Calu3 (cell line): ENCODE measurements at places on chromosomes 5 and 9.

DNA sequence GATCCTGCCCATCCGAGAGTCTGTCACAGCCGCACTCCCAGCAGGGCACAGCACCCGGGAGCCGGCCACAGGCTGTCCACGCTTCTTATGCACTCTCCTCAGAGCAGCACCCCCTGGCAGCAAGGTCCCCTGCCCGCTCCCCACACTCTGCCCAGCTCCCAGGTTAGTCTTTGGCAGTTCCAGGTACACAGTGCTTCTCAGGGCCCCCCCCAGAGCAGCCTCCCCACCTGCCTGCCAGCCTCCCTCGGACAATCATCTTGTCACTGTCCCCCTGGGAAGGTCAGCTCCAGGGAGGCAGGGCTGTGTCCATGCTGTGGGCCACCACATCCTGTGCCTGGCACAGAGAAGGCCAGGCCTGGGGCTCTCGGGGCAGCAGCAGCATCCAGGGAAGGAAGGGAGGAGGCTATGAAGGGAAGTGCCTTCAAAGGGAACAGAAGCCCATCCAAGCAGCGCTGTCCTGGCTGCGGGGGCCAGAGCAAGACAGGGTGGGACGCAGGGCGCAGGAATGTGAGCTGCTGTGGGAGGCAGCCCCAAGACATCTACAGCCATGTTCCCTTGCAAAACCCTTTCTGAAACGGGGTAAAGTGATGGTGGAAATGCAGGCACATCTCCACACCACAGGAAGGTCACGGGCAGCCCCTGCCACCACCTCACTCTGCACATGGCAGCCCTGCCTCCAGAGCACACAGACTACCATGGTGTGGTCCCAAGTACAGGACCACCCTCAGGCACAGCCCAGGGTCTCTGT lies 68.6 kb upstream of the ADAMTS2 start:
- no peak for DNase-seq

GRCh38 chr5:68313336-68313735 lies 97.8 kb downstream of the PIK3R1 start:
- DNase-seq, result no peak

- DNase-seq, result no peak
Observed at GRCh38 chr9:35308316-35308715, 146.5 kb downstream of the UNC13B start.

DNA sequence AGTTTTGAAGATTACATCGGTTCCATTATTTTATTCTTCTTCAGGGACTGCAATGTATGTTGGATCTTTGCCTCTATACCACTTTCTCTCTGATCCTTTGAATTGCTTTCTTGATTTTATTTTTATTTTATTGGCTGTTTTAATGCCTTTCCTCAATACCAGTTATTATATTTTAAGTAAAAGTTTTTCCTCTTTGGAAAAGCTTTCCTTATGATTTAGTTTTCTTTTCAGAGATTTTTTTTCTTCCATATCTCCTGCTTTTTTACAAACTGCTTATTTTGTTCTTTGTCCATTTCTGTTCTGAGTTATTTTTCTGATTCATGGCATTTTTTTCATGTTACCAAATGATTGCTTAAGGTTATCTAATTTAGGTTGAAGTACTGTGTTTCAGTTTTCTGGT lies 11.5 kb downstream of the ZMAT2 start:
- no peak for DNase-seq

DNA sequence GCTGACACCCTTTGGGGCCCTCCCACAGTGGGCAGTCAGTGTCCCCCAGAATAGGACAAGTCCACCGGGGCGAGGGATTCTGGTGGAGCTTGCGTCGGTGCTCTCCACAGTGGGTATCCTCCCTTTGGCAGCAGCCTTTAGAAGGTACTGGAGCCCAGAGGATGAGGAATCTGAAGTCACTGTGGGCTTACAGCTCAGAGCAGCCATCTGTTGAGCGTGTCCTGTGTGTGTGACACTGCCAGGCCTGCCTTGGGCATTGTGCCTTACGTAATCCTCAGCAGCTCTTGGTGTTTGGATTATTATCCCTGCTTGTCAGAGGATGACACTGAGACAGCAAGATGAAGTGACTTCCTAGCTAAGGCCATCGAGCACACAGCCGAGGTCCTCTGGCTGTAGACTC lies 12.6 kb downstream of the URM1 start:
- DNase-seq, result no peak

- no peak for DNase-seq
Observed at GRCh38 chr5:8843771-8844170, 702.1 kb downstream of the SEMA5A start.

DNA sequence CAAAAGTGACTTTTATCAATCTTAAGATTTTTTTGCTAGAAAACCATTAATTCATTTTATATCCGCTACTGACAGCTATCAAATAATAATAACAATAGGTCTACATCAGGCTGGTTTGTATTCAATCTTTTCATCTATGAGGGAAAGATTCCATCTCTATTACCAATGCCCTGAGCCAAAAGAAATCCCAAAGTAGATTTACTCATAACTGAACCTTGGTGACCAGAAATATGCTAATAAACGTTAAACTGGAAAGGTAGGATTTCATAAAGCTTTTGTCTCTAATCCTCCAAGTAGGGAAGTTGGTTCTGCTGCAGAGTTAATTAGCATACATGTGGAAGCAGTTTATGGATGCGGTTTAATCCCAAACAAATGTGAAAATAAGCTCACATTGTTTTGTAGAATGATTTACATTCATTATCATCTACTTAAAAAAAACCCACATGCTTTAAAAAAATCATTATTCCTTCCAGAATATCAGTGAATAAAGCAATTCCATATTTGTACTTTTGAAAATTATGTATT lies 715.5 kb downstream of the CETN3 start:
- DNase-seq, result no peak

- no peak for DNase-seq
Observed at GRCh38 chr5:989961-990530, 18.6 kb upstream of the NKD2 start.

- no peak for DNase-seq
Observed at GRCh38 chr9:125701351-125701750, 5.7 kb downstream of the MAPKAP1 start.

DNA sequence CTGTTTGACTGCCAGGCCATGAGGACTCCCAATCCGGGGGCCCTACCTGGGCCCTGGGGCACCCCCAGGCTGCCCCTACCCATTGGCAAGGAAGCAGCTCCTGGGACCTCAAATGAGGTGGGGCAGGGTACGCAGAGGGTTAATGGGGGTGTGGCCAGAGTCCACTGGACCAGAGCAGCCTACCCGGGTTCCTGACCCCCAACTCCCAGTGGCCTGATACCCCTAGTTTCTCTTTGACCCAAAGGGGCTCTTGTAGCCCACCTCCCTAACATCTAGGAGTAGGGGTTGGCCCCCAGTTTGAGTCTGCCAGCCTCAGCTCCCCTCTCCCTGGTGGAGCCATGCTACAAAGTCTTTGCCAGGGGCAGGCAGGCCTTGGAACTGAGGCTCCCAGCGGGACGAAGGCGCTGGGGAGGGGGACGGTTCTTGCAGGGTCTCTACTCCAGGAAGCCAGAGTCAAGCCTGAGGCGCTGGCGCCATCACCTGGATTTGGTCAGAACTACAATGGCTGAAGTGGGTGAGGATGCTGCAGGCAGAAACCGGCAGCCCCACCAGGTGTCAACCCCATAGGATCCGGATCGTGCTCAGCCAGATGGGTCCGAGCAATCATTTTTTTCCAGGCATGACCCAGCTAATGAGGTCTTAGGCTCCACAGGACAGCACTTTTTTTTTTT lies 8.4 kb upstream of the CERCAM start:
- peak; percentile 61 for DNase-seq

DNA sequence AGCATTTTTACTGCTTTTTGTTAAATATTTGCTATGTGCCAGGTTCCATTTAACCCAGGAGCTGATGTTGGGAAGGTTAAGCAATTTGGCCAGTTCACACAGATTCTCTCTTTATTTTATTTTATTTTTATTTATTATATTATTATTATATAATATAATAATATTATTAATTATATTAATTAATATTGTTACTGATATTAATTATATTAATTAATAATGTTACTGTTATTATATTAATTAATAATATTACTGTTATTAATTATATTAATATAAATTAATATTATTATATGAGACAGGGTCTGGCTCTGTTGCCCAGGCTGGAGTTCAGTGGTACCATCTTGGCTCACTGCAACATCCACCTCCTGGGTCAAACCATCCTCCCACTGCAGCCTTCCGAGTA lies 593.0 kb upstream of the SGCD start:
- DNase-seq, result no peak

GRCh38 chr9:137298401-137299202 lies 3.5 kb downstream of the NRARP start:
- no peak for DNase-seq

DNA sequence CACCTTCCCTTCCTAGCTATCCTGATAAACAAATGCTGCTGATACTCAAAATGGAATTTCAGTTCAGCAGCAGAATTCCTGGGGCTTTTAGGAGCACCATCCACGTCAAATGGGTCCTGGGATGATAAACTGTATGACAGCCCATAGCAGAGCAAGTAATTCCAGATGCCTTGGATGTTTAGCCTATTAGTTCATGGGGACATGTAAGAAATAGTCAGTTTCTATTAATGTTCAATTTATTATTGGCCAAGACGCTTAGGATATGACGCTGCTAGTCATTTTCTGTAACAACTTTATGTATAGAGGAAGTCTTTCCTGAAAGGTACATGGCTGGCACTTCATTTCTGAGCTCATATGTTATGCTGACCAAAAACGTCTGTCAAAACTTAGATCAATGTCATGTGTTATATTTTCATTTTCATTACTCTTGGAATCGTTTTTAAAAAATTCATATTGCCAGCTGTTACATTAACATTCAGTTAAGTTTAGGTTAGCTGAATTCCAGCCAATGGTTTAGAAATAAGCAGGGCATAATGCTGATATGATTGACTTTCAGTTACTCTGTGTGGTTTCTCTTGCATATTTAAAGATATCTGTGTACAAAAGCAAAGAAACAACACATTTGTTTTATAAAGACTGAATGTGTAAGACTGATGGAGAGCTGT lies 243.8 kb downstream of the CSNK1G3 start:
- no peak for DNase-seq

DNA sequence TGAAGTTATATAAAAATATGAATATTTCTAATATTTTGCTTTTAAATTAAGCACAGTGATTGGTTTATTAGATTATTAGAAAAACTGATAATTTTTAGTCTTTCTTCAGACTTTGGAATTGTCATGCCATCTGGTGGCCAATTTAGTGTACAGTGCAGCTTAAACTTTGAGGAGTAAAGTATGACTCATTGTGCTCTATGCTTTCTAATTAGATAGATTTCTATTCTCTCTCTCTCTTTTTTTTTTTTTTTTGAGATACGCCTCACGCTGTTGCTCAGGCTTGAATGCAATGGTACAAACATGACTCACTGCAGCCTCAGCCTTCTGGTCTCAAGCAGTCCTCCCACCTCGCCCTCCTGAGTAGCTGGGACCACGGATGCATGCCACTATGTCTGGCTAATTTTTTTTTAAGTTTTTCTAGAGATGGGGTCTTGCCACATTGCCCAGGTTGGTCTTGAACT lies 42.1 kb upstream of the GPR21 start:
- DNase-seq, result peak; percentile 30

DNA sequence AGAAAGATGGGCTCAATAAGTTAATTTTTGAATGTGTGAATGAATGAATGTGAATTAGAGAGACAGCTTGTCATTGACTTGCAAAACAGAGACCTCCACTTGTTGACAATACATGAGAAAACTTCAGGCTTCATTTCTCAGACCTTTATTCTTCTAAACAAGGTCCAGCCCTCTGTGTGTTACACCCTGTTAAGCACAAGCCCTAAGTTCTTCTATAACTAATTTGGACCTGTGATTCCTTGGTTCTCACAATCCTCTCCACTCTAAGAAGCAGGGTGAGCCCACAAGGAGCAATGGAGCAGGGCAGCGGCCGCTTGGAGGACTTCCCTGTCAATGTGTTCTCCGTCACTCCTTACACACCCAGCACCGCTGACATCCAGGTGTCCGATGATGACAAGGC lies at the start of gene TMEM174:
Gene TMEM174, plus strand, starts transcription at position 243 of the 400 bp plus-strand sequence. Its CDS starts 51 bp downstream, at position 294.
- no peak for DNase-seq

DNA sequence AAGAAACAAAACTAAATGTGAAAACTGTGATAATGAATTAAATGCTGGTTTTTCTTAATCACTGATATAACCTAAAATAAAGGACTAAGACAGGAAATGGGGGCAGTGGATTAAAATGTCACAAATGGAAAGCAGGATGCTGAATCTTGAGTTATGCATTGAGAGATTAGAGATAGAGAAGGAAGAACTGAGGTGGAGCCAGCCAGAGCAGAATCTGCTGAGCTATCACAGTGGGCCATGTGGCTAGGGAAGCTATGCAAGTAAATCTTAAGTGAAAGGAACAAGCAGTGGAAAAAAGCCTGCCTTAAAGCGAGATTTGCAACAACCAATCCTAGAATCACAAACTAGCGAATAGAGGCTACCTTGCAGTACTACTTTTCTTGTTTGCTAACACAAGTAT lies 188.5 kb upstream of the RASA1 start:
- DNase-seq, result no peak

GRCh38 chr5:102654559-102655349 lies 100.4 kb upstream of the PAM start:
- no peak for DNase-seq

DNA sequence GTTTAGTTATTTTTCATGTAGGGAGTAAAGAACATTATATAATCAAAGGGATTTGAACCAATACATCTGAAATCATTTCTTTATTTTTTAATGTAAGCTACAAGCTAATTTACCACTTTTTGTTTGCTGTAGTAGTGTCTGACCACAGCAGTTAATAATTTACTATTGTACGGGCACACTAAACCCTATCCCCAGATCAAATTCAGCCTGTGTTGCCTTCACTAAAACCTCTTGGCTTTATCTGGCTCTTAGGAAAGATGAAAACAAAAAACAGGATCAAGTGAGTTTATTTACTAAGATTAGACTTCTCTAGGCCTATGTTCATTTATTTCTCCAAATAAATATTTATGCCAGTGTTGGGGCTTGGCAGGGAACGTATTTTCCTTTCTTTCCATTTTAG lies 384.1 kb downstream of the EBF1 start:
- no peak for DNase-seq

GRCh38 chr9:78663369-78663768 lies 366.4 kb downstream of the PSAT1 start:
- no peak for DNase-seq

GRCh38 chr9:106784076-106784475 lies 78.9 kb upstream of the ZNF462 start:
- DNase-seq, result no peak

GRCh38 chr5:60843936-60844905 lies at the start of gene ELOVL7:
Gene ELOVL7 (minus strand): TSS chr5:60844269. CDS start chr5:60787397, 56,872 bp downstream.
- DNase-seq, result peak; percentile 97

DNA sequence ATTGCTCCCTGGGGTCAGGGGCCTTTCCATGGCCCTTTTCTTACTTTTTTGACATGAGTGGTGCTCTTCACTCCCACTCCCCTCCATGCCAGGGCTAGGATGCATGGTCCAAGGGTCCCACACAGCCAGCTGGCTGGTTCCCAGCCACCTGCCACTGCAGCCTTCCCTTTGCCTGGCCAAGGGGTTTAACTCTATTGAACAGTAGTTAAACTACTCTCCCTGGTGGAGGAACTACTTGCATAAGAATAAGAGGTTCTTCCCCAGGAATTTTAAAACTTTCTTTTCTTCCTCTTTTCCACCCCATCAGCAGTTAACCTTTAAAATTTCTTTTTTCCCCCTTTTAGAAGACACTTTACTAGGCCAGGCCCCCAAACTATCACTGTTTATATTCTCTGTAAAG lies 1532.8 kb upstream of the ACO1 start:
- no peak for DNase-seq
